ENCODE measurements at places on chromosomes 4 and X.

DNA sequence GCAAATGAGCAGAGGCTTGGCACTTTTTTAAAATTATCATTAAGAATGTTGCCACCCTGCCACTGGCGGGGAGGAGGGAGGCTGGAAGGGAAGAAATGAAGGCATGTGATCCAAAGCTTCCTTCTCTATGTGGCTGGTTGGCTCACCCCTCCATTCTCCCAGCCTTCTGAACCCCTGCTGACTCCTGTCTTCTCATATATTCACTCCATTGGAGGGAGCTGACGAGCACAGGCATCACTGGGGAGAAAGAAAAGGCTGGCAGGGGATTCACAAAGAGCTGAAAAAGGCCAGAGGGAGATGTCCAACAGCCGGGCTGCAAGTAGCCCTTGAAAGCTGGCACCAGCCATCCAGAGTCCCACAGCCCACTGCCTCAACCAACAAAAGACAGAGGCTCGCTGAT, 495.6 kb downstream of the BCOR start:
- H3K27me3 ChIP-seq = peaks cover 3% of the 10 kb centered on the region
- H3K4me3 ChIP-seq = no peak overlapping the region
- H3K36me3 ChIP-seq = no peaks in the 10 kb centered on the region
- H3K27ac ChIP-seq = no peak overlapping the region

- H3K4me3 ChIP-seq = no peak overlapping the region
- no peaks in the 10 kb centered on the region for H3K27me3 ChIP-seq
- H3K27ac ChIP-seq = no peak overlapping the region
- no peaks in the 10 kb centered on the region for H3K36me3 ChIP-seq
These were observed 145.1 kb upstream of the MSX1 start for GRCh38 chr4:4714331-4714730.

GRCh38 chr4:98314791-98315565, 53.8 kb downstream of the RAP1GDS1 start:
- no peak overlapping the region for H3K4me3 ChIP-seq
- no peak overlapping the region for H3K27ac ChIP-seq
- H3K4me1 ChIP-seq = no peaks in the 10 kb centered on the region
- no peak for DNase-seq

DNA sequence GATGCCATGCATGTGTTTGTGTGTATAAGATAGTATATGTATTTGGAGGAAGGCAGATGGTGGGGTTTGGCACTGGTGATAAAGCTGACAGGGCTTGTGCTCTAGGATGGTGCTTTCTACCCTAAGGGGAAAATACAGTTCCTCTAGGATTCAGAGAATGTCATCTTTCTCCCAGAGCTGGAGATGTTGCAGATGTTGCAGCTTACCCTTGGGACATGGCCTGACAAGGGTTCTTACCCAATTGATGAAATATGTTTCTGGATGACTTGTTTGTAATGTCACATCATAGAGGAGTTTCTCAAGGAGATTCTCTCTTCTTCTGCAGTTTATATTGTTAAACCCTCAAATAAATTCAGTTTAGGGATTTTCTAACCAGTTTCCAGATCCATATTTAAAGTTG, 52.5 kb upstream of the PITX2 start:
- no peaks in the 10 kb centered on the region for H3K27me3 ChIP-seq
- no peak overlapping the region for H3K27ac ChIP-seq
- no peaks in the 10 kb centered on the region for H3K4me1 ChIP-seq
- no peak overlapping the region for H3K4me3 ChIP-seq

DNA sequence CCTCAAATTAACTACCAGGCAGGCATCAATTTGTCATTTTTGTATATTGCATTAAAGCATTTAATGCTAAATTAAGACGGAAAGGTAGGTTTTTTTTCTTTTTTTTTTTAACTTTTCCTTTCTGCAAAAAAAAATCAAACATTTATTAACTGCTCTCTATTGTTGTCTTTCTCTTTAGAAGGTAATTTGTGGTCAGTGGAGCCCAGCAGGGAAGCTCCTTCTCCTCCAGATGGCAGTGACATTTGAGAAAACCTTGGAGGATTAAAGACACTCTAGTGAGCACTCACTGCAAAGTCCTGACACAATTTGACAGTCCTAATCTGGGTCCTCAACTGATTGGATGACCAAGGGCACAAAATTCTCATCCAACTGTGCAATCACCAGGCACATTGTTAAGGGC, 102.4 kb downstream of the SLIT2 start:
- DNase-seq = no peak
- H3K4me3 ChIP-seq = no peak overlapping the region
- no peaks in the 10 kb centered on the region for H3K27me3 ChIP-seq
- no peak overlapping the region for H3K27ac ChIP-seq
- no peaks in the 10 kb centered on the region for H3K36me3 ChIP-seq
- H3K4me1 ChIP-seq = peaks cover 9% of the 10 kb centered on the region

GRCh38 chr4:116001291-116001690, 887.9 kb upstream of the NDST4 start:
- H3K4me1 ChIP-seq = no peaks in the 10 kb centered on the region
- no peak overlapping the region for H3K4me3 ChIP-seq
- no peak overlapping the region for H3K27ac ChIP-seq
- H3K27me3 ChIP-seq = no peaks in the 10 kb centered on the region
- no peaks in the 10 kb centered on the region for H3K36me3 ChIP-seq

Measured in keratinocyte (primary cell).